ENCODE measurements at places on chromosomes 1 and 21.
A peak's percentile ranks its signal among the peaks of the same experiment; 100 is the strongest.

- no peak for DNase-seq
Measured at GRCh38 chr21:38367646-38368045, 110.9 kb downstream of the KCNJ15 start.

DNA sequence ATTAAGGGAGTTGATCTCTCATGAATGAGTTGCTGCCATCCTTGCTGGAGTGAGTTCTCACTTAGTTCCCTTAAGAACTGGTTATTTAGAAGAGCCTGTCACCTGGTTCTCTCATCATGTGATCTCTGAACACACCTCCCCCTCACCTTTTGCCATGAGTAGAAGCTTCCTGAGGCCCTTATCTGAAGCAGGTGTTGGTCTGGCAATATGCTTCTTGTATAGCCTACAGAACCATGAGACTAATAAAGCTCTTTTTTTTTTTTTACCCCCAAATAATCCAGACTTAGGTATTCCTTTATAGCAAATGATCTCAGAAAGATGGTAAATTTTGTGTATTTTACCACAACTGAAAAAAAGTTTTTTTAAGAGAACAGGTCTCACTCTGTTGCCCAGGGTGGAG is 158.0 kb downstream of the EIF4G3 start:
- DNase-seq, result no peak

DNA sequence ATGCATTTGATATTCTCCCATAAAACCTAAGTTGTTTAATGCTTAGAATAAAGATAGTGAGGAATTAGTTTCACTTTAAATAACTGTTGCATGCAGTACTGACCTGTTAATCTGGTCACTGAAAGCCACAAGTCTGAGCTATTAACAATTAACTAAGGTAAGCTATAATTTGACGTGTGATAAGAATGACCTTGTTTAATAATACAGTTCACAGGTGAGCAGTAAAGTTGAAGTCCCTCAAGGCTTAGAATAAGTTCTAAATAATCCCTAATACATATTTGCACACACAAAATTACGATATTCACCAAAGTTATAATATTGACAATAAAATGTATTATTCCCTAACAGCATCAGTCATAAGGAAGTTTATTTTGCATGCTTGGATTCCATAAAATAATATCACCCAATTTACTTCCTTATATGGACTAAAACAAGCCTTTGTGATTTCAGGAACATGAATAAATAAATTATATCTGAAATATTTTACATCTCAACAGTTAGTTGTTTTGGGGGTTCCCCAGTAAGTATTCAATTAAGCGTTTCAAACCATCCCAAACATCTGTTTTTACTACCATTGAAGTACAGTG is 70.6 kb upstream of the CHRM3 start:
- DNase-seq, result no peak

DNA sequence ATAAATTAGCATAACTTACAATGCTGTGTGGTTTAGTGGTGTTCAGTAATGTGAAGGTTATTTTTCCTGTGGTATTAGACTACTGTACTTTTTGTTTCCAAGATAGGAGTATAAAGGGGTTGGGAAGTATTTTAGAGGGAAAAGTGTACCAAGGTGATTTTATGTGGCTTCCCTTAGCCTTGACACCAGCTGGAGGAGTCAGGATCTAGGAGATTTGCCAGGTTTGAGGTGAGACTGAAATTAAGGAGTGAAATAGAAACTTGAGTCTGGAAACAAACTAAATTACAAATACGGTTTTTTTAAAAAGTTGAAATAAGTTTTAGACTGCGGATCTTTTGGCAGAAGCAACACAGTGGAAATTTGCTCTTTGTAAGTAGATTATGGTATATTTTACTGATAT is 32.3 kb downstream of the COG2 start:
- DNase-seq, result no peak

DNA sequence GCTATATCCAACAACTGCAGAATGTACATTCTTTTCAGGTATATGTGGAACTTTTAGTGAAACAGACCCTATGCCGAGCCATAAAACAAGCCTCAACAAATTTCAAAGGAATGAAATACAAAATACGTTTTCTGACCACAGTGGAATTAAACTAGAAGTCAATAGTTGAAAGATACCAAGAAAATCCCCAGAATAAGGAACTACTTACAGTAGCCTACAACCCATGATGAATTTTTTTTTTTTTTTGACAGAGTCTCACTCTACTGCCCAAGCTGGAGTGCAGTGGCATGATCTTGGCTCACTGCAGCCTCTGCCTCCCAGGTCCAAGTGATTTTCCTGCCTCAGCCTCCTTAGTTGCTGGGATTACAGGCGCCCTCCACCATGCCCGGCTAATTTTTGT is 83.4 kb downstream of the RUNX3 start:
- peak; percentile 60 for DNase-seq

DNA sequence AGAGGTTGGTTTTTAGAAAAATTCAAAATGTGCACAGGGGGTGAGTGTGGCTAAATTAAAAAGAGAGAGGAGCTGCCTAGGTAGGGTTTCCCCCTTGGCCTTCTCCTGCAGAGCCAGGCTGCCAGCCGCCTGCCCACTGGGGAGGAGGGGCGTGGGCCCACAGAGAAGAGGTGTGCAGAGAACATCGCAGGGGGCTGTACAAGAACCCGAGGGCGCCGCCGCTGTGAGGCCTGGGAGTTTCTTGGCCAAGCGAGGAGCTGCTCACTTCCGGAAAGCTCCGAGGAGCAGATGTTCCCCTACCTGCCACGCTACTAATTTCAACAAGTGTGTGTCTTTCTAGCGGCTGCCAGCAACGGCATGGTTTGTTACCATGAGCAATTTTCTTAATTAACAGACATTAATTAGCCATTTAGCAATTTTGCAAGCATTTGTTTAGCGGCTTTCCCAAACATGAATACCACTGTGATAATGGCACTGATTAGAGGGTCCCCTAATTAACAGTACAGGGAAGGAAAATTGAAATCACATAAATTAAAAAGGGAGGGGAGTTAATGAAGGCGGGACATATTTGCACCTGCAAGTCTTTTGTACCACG is 59.7 kb downstream of the MRPL37 start:
- DNase-seq, result no peak

- DNase-seq, result peak; percentile 86
Measured at GRCh38 chr1:169484683-169485430, 887 bp downstream of the SLC19A2 start.

- no peak for DNase-seq
Measured at GRCh38 chr1:154745286-154745731, 124.8 kb downstream of the KCNN3 start.

GRCh38 chr1:112317611-112318062 is 78.4 kb upstream of the CTTNBP2NL start:
- no peak for DNase-seq

DNA sequence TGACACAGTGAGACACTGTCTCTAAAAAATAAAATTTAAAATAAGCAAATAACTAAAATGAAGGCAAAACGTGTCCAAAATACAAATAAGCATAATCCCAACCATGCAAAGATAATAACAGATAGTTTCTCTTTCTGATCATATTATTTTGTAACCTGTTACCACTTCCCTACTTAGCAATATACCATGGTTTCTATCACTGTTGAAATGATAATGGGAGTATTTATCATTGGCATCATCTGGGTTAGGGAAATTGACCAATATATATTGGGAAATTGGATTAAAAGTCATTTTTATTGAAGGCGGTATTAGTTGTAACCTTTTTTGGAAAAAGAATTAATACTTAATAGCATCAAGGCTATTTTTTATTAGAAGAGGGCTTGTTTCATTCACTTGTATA is 47.0 kb downstream of the USP25 start:
- no peak for DNase-seq

DNA sequence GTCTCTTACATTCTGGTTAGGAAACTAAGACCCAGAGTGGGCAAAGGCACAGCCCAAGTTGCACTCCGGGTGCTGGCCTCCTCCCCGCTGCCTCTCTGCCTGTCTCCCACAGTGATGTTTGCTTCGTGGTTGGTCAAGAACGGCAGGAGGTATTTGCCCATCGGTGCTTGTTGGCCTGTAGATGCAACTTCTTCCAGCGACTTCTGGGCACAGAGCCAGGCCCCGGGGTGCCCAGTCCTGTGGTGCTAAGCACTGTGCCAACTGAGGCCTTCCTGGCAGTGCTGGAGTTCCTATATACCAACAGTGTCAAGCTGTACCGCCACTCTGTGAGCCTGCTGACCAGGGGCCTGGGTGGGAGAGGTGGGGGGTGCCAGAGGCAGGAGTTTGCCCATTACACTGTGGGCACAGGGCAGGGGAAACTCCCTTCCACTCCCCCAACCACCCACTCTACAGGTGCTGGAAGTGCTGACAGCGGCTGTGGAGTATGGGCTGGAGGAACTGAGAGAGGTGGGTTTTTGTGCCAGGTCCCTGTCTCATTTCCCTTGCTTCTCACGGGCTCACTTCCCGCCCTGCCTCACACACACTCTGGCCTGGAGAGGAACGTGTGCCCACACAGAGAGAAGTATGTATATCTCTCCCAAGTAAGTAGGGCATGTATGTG is 1.9 kb downstream of the BTBD19 start:
- peak; percentile 77 for DNase-seq

DNA sequence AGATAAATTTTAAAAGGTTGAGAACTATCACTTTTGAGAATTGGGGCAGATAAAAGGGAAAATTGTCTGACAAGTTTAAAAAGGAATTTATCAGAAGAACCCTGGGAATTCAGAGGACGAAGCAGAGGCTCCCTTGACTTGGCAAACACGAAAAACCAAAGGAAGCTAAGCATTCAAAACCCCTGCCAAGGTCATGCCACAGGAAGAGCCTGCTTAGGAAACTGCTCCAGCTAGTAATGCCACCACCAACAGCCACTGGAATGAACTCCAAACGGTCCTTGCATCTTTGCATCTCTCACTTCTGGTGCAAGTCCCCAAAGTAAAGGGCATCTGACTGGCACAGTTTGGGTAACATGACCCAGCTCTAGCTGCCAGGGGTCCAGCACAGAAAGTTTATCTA is 7.2 kb downstream of the GPBP1L1 start:
- DNase-seq, result no peak

DNA sequence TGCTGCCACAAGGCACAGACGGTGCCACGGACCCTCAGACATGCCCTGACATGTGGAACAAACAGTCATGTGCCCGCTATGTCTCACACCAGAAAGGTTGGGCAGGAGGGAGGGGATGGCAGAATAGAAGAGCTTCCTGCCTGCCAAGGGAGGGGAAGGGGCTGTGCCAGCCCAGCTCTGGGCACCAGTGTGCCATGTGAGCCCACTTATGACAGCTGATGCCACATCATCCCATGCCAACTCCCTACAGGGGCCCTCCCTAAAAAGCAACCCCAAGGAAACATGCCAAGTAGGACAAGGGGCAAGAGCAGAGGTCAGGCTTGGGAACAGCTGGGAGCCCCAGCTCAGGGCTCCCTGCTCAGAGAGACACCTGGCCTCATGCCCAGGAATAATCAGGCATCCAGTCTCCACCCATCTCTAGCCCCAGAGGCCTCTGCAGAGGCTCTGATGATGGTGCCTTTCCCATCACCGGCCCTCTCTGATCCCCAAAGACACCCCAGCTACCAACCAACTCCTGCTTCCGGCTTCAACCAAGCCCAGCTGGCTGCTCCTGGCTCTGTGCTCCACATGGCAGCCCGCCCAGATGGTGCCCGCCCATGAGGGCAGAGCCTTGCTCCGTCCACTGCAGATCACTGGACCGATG is 10.3 kb downstream of the ADGRB2 start:
- no peak for DNase-seq

DNA sequence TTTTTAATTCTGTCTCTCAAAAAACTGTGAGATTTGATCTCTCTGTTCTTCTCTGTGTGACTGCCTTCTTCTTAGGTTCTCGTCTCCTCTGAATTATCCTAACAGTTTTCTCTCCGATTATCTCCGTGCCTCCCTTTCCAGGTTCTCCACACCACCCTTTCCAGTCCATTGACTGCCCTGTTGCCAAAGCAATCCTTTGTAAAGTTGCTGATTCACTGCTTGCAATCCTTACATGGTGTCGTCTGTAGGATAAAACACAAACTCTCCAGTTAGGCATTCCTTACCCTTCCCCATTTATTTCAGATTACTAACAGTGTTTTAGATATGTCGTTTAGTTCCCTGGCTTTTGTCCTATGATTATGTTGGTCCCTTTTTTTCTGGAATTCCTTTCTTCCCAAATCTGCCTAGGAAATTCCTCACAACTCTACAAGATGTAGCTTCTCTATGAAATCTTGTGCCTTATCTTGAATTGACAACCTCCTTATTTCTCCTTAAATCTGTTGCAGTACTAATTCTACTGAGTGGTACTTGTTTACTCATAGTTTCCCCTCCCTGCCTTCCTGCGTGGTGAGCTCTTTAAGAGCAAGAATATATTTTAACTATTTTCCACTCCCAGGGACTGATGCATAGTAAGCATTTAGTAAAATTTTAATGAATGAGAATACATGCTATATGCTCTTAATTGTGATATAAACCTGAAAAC is 22.3 kb downstream of the RCOR3 start:
- no peak for DNase-seq

DNA sequence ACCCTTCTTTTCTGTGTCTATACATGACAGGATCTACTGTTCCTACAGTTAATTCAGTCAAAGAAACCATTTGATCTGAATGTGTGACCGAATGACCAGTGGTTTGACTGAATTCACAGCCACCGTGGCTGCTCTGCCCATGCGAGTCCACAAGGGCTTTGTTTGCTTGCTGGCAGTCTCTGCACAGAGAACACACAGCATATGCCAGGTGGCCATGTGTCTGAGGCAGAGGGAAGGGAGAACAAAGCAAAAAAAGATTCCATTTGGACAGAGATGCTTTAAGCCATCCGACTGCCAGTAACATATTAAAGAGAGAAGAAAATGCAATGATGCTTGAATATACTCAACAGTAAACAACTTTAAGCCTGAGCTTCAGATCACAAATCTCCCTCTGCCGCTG is 737.8 kb upstream of the CXADR start:
- no peak for DNase-seq

DNA sequence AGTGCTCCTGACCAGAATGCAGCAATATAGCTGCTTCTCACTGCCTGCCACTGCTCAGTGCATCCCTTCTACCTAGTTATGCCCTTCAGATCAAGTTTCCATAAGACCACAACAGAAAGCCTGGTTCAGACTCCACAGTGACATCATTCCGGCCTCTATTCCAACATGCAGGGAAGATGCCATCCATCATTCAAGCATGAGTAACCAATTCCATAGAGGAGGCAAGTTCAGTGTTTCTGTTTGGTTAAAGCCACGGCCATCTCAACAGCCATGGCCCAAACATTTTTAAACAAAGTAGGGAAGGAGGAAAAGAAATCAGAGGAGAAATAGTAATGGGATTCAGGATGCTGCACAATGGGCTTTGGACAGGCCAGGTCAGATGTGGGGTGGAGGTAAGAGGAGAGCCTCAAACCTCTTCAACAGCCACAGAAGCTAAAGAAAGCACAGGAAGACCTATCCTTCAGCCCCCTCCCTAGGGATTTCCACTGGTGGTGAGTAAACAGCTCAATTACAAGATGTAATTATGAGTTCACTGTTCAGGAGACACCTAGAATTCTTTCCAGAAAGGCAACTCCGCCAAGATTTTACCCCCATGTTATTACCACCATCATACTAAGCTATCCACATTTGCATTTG is 484.9 kb downstream of the SETD4 start:
- no peak for DNase-seq

- DNase-seq, result no peak
Measured at GRCh38 chr1:33893147-33893830, 29.4 kb downstream of the HMGB4 start.

- no peak for DNase-seq
Measured at GRCh38 chr1:88029142-88029541, 654.9 kb upstream of the PKN2 start.

- no peak for DNase-seq
Measured at GRCh38 chr21:29092102-29092959, 18.9 kb upstream of the CCT8 start.

- no peak for DNase-seq
Measured at GRCh38 chr1:205444931-205445645, 10.8 kb downstream of the BLACAT1 start.

All from suppressor macrophage (primary cell).